Epithelial cell of umbilical artery (primary cell): ENCODE measurements at places on chromosomes 13 and 19. TPM values are rescaled to one million over a fixed set of nuclear protein-coding genes. Genes with fewer than 3 reads are reported as not detected.

The ONECUT3 gene
- not detected in 2 replicates for total RNA-seq

The FCGBP gene
- under 0.01 TPM in 1 of 2 replicates, not detected in the other for total RNA-seq

The IGFL1 gene
- not detected in 2 replicates for total RNA-seq

The KLC3 gene
- total RNA-seq = under 0.01 TPM in 1 of 2 replicates, not detected in the other

The GIPR gene
- 0.15 TPM in 1 of 2 replicates, not detected in the other for total RNA-seq

The AKAP8 gene
- total RNA-seq = 15.7 and 19.5 TPM in 2 replicates

The LPAR6 gene
- 19.2 and 24.3 TPM in 2 replicates for total RNA-seq

The PRSS57 gene
- total RNA-seq = not detected in 2 replicates

The TLE2 gene
- 16.3 and 19.5 TPM in 2 replicates for total RNA-seq

The ZNF524 gene
- 7.8 and 10.3 TPM in 2 replicates for total RNA-seq

The NCAN gene
- total RNA-seq = under 0.01 TPM in 1 of 2 replicates, not detected in the other

The ZNF66 gene
- total RNA-seq = 2.3 and 4.3 TPM in 2 replicates

The KLK6 gene
- total RNA-seq = 0.32 TPM in 1 of 2 replicates, not detected in the other

The ZNF439 gene
- total RNA-seq = under 0.01 and 0.15 TPM in 2 replicates

The ZNF534 gene
- total RNA-seq = not detected in 2 replicates

The SULT2A1 gene
- total RNA-seq = not detected in 2 replicates

The TMEM238 gene
- 0.65 TPM in 1 of 2 replicates, not detected in the other for total RNA-seq

The CYP4F8 gene
- total RNA-seq = not detected in 2 replicates

The DCLK1 gene
- total RNA-seq = 3.2 and 4.6 TPM in 2 replicates

The FLT3 gene
- total RNA-seq = not detected in 2 replicates

The KIR3DL1 gene
- total RNA-seq = not detected in 2 replicates

The BRCA2 gene
- 3.9 and 9.4 TPM in 2 replicates for total RNA-seq

The CEACAM20 gene
- total RNA-seq = not detected in 2 replicates

The KDELR1 gene
- 29.8 and 35.1 TPM in 2 replicates for total RNA-seq

The ENOX1 gene
- 0.65 and 8.5 TPM in 2 replicates for total RNA-seq

The KLK7 gene
- not detected in 2 replicates for total RNA-seq

The KANK3 gene
- total RNA-seq = 9.4 and 14.6 TPM in 2 replicates

The CD33 gene
- not detected in 2 replicates for total RNA-seq

The CNOT3 gene
- total RNA-seq = 9.1 and 9.3 TPM in 2 replicates

The CEACAM16 gene
- total RNA-seq = not detected in 2 replicates

The CD79A gene
- 0.15 TPM in 1 of 2 replicates, not detected in the other for total RNA-seq

The FCAR gene
- not detected in 2 replicates for total RNA-seq

The KLHL1 gene
- not detected in 2 replicates for total RNA-seq

The CEACAM3 gene
- total RNA-seq = not detected in 2 replicates

The RDH8 gene
- not detected in 2 replicates for total RNA-seq

The ZNF260 gene
- 15.6 and 21.7 TPM in 2 replicates for total RNA-seq

The ZNF560 gene
- not detected in 2 replicates for total RNA-seq

The ZNF737 gene
- 6.8 and 7.1 TPM in 2 replicates for total RNA-seq

The SHISA2 gene
- 14.6 and 50.7 TPM in 2 replicates for total RNA-seq

The TNNT1 gene
- 0.65 and 1.4 TPM in 2 replicates for total RNA-seq

The FFAR1 gene
- total RNA-seq = not detected in 2 replicates

The C1QTNF9 gene
- not detected in 2 replicates for total RNA-seq

The FGF9 gene
- total RNA-seq = under 0.01 TPM in 1 of 2 replicates, not detected in the other

The WASF3 gene
- 14.0 and 23.1 TPM in 2 replicates for total RNA-seq

The CA11 gene
- 0.65 and 1.2 TPM in 2 replicates for total RNA-seq

The GGN gene
- 0.30 and 0.32 TPM in 2 replicates for total RNA-seq

The RYR1 gene
- total RNA-seq = under 0.01 and 0.61 TPM in 2 replicates

The CEACAM6 gene
- total RNA-seq = not detected in 2 replicates
